Activated CD8-positive, alpha-beta T cell treated with anti-CD3 and anti-CD28 coated beads, Interleukin-2, amount 10 ng/mL, durations not matched to agents 7 days and 5 days (primary cell): ENCODE measurements at places on chromosomes 12 and 14. TPM values are rescaled to one million over a fixed set of nuclear protein-coding genes. Genes with fewer than 3 reads are reported as not detected.
A peak's percentile ranks its signal among the peaks of the same experiment; 100 is the strongest.

GPR137C gene
- total RNA-seq = 0.73 TPM

PTPRB gene
- total RNA-seq = not detected

GRCh38 chr14:70916799-70917198, 9.5 kb downstream of the PCNX1 start:
- peaks cover 72% of the 10 kb centered on the region for H3K4me1 ChIP-seq
- peaks cover 47% of the 10 kb centered on the region for H3K36me3 ChIP-seq
- no peaks in the 10 kb centered on the region for H3K27me3 ChIP-seq
- no peak for DNase-seq
- peak overlapping the region; percentile 14 for H3K27ac ChIP-seq

GRCh38 chr14:22164616-22165015, 424.4 kb downstream of the DAD1 start:
- H3K27me3 ChIP-seq = no peaks in the 10 kb centered on the region
- no peak for DNase-seq
- peaks cover 9% of the 10 kb centered on the region for H3K36me3 ChIP-seq
- peaks cover 23% of the 10 kb centered on the region for H3K4me1 ChIP-seq
- H3K4me3 ChIP-seq = no peak overlapping the region

GRCh38 chr12:132400011-132400641, 70.7 kb upstream of the GALNT9 start:
- no peaks in the 10 kb centered on the region for H3K36me3 ChIP-seq
- H3K27me3 ChIP-seq = peaks cover 8% of the 10 kb centered on the region
- H3K4me1 ChIP-seq = no peaks in the 10 kb centered on the region
- no peak overlapping the region for H3K4me3 ChIP-seq
- no peak overlapping the region for H3K27ac ChIP-seq
- DNase-seq = no peak

DNA sequence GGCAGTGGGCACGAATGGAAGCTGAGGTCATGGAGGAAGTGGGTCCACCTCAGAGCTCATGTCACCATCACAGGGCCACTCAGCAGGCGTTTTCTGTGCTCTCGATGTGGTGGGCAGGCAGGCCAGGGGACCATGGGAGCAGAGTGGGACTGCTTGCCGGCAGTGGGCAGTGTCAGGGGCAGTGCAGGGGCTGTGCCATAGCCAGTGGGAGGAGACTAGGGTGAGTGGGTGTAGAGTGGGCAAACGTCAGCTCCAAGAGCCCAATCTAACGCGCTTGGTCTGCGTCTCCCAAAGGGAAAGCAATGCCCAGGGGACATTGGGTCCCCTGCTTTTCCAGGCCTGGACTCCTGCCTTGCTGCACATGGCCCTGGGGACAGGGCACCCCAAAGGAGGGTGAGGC, 58.3 kb downstream of the SLC6A12 start:
- H3K4me1 ChIP-seq = peaks cover 3% of the 10 kb centered on the region
- no peak for DNase-seq
- no peak overlapping the region for H3K4me3 ChIP-seq
- no peak overlapping the region for H3K27ac ChIP-seq
- no peaks in the 10 kb centered on the region for H3K36me3 ChIP-seq

DPPA3 gene
- not detected for total RNA-seq

BCL11B gene
- 70.6 TPM for total RNA-seq

JAG2 gene
- 2.5 TPM for total RNA-seq

DNA sequence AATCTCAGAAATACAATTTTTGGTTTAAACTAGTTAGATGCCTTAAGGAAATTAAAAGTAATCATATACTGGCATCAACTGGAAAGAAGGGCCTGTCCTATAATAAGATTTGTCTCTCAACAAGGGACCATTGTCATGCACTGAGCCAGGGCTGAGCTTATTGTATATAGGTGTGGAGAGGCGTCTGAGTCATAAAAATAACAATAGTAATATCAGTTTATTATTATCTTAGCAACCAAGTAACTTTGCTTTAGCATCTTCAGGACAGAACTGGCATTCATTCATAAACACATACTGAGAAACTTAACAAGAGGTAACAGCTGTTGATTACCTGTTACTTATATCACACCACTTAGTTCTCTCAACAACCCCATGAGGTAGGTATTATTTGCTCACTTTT, 7.1 kb downstream of the KRT75 start:
- no peaks in the 10 kb centered on the region for H3K36me3 ChIP-seq
- no peak overlapping the region for H3K27ac ChIP-seq
- no peak for DNase-seq
- no peak overlapping the region for H3K4me3 ChIP-seq
- H3K4me1 ChIP-seq = no peaks in the 10 kb centered on the region

- H3K27ac ChIP-seq = peak overlapping the region; percentile 83
- H3K4me1 ChIP-seq = peaks cover 61% of the 10 kb centered on the region
- DNase-seq = peak; percentile 59
- H3K4me3 ChIP-seq = peak overlapping the region; percentile 18
- H3K27me3 ChIP-seq = no peaks in the 10 kb centered on the region
These were observed 56.1 kb upstream of the FUT8 start for GRCh38 chr14:65356327-65356836.

DNA sequence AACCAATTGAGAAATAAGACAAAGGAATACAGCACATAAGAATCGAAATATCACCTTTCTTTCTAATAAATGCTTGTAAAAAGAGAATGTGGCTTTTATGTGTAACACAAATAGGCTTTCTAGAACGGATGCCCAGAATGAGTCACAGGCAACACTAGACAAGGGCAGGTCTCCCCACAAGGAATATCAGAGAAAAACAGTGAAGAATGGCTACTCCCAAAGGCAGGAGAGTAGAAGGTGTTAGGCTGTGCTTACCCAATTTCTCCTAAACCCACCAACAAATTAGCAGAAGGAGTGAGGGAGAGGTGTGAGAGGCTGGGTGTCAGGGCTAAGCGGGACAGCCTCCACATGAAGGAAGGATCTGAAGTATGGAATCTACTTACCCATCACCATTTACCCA, 55.2 kb downstream of the GALNT4 start:
- H3K27me3 ChIP-seq = no peaks in the 10 kb centered on the region
- DNase-seq = peak; percentile 47
- peak overlapping the region; percentile 82 for H3K4me3 ChIP-seq

SLC39A2 gene
- not detected for total RNA-seq

- no peak for DNase-seq
- no peak overlapping the region for H3K27ac ChIP-seq
- H3K4me3 ChIP-seq = no peak overlapping the region
- peaks cover 41% of the 10 kb centered on the region for H3K36me3 ChIP-seq
These were observed 116.0 kb downstream of the PPP1R12A start for GRCh38 chr12:79818856-79819255.

ACOT4 gene
- 1.2 TPM for total RNA-seq

ACRBP gene
- total RNA-seq = 1.7 TPM

DNA sequence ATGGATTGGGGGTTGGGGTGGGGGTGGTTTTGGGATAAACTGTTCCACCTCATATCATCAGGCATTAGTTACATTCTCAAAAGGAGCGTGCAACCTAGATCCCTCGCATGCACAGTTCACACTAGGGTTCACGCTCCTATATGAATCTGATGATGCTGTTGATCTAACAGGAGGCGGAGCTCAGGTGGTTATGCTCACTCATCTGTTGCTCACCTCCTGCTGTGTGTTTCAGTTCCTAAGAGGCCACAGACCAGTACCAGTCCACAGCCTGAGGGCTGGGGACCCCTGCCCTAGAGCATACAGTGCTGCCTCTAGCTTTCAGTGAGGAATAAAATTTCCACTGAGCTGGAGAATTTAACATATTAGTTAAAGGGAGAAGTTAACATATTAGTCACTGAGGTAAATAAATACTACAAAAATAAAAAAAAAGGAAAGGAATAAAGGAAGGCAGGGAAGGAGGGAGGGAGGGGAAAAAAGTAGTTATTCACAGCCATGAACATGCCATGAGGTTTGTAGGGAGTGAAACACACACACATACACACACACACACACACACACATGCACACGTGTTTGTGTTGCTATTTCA, 612.7 kb upstream of the TBX3 start:
- H3K27me3 ChIP-seq = no peaks in the 10 kb centered on the region
- no peak overlapping the region for H3K4me3 ChIP-seq
- no peaks in the 10 kb centered on the region for H3K36me3 ChIP-seq
- H3K27ac ChIP-seq = no peak overlapping the region

DNA sequence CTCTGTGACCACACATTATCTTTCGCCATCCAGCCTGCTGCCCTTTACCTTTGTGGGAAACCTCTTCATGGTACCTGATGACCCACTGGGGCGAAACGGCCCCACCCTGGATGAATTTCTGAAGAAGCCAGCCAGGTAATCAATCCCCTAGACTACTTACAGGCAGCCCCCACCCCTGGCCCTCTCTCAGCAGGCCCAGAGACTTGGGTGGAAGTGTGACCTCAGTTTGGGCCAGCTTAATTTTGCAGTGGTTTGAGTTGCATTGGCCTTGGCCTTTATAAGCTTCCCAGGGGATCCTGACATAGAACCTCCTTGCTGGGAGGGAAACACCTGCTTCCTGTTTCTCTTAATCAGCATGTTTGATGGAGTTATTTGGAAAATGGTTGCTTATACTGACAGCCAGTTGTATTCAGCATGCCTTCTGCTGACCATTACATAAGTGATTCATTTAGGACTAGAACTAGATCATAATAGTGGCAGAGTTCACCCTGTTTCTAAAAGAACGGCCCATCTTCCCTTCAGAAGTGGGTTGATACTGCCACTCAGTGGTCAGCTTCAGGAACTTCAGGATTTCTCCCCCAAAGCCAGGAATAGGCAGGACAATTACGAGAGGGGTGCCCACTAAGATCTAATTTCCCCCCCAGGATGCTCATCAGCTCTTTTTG, 6.1 kb downstream of the SDR39U1 start:
- no peaks in the 10 kb centered on the region for H3K27me3 ChIP-seq
- peak; percentile 65 for DNase-seq
- peak overlapping the region; percentile 23 for H3K4me3 ChIP-seq
- peaks cover 71% of the 10 kb centered on the region for H3K4me1 ChIP-seq

DNA sequence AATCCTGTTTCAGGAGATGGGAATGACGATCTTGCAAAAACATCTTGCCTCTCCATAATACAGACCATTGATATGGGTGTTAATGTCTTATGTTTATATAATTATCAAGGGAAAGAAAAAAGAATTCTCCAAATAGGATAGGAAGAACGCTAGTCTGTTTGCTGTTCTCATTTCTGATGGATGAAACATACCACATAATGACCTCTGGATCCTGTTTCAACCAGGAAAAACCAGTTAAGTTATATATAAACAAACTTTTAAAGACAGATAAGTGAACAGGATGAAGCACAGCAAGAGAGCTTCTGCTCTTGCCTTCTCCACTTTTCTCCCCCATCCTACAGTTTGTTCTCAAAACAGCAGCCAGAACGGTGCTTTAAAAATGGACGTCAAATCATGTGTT, 27.8 kb downstream of the COQ6 start:
- no peaks in the 10 kb centered on the region for H3K36me3 ChIP-seq
- H3K27ac ChIP-seq = no peak overlapping the region
- no peak overlapping the region for H3K4me3 ChIP-seq
- H3K27me3 ChIP-seq = no peaks in the 10 kb centered on the region
- no peaks in the 10 kb centered on the region for H3K4me1 ChIP-seq
- no peak for DNase-seq

DNA sequence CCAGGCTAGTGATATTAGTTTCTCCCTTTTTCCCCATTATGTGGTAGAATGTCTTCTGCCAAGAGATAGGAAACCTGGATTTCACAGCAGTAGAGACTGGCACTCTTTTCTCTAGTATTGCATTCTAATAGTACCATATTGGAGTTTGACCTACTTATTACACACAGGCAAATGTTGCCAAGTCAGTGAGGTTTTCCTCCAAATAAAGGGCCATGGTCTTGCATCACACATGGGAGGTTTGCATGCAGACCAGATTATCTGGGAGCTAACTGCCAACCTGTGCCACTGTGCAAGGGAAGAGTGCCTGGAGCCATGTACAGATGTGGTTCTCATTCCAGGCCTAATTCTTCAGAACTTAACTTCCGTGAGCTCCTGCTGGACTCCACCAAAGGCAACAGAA, 113.3 kb downstream of the ANO6 start:
- peaks cover 10% of the 10 kb centered on the region for H3K36me3 ChIP-seq
- H3K4me1 ChIP-seq = peaks cover 9% of the 10 kb centered on the region
- H3K27ac ChIP-seq = no peak overlapping the region
- DNase-seq = no peak
- no peak overlapping the region for H3K4me3 ChIP-seq

DNA sequence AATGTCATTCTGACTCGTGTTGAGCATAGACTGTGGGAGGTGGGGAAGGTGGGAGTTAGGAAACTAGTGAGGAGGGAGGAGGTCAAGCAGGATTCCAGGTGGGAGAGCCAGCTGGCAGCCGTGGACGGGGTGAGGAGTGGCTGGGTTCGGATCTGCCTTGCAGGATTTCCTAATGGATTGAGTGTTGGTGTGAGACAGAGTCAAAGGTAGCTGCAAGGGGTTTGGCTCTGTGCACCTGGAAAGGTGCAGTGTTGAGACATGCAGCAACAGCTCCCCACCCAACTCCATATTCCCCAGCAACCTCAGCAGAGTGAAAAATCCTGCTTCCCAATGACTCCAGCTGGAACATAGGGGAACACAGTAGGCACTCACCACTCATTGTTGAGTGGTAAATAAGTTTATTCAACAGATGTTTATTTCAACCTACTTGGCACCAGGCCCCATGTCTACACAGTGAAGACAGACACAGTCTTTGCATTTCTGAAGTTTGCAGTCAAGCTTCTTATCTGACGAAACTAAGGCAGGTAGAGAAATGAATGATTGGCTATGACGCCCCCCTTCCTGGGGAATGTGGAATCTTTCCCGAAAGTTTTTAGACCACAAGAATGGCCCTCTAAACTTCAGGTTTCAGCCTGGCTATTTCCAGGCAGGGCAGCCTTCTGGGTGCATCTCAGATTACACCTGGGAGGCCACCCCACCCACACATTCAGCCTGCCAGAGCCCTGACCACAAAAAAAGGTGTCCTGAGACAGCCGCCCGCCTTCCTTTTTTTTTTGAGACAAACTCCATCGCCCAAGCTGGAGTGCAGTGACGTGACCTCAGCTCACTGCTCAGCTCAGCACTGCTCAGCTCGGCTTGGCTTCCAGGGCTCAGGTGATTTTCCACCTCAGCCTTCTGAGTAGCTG, 37.9 kb upstream of the PLEKHG6 start:
- no peak overlapping the region for H3K4me3 ChIP-seq
- DNase-seq = no peak
- no peaks in the 10 kb centered on the region for H3K36me3 ChIP-seq
- peaks cover 17% of the 10 kb centered on the region for H3K27me3 ChIP-seq
- H3K4me1 ChIP-seq = no peaks in the 10 kb centered on the region
- H3K27ac ChIP-seq = no peak overlapping the region
